Brain (organoid and tissue), 16 donors: ENCODE measurements at places on chromosomes 4 and X.

DNA sequence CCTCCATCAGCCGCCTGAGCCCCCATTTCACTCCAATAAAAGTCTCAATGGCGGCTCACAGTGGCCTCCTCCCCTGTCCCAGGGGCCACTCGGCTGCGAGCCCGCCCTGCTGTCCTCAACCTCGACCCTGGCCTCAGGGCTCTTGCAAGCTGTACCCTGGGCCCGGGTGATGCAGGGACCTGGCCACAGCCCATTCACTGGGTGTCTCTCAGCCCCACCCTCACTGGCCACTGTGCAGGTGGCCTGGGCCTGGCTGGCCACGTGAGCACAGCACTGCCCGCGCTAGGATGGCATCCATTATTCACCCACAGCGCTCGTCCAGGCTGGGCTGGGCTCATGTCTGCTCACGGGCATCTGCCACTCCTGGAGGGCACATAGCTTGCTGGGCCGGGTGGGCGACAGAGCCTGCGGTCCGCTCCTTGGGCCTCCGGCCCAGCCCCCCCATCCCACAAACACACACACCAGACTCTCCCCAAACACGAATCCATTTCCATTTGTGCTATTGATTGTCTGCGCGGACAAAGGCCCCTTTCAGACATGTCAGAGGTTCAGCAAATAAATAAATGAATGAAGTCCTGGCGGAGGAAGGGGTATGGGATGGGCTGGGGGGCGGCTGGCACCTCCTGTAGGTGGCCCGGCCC, 16.5 kb upstream of the FGFR3 start:
- peak; percentile 40 for DNase-seq

- no peak for DNase-seq
These were observed 24.7 kb upstream of the FRYL start for GRCh38 chr4:48804584-48805301.

GRCh38 chr4:185749858-185750257, 62.1 kb downstream of the SORBS2 start:
- DNase-seq = no peak

- no peak for DNase-seq
These were observed 206.3 kb downstream of the CBR4 start for GRCh38 chr4:168803732-168804131.

DNA sequence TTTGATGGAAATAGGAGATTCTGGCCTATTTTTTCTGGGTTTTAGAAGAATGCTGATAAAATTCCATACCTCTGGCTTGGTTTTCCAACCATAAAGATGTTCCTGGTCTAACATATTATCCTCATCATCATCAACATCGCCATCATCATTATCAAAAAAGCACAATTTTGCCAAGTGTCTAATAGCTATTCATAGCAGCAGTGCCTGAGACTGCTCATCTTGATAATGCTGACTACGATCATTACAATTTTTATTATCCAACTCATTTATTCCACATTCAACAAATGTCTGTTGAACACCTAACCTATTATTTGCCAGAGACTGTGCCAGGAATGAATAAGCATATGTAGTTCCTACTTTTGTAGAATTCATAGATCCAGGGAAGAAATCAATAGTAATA, 303.5 kb upstream of the GATB start:
- DNase-seq = no peak

DNA sequence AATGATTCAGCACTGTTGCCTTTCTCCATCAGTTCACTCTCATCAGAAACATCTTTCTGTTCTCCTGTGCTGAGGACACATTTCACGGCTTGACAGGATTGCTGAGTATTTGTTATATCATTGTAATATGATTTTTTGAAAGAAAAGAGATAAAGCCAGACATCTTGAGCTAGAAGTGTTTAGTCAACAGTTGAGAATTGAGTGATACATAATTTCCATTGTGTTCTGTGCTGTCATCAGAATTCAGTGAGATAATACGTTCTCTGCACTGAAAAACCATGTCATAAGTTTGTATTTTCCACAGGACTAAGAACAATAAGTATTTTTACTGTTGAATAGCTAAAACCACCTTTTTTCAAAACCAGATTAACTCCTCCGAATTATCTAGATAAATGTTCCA, 50.2 kb upstream of the GPRIN3 start:
- no peak for DNase-seq

GRCh38 chr4:177879851-177880250, 437.6 kb upstream of the AGA start:
- no peak for DNase-seq

GRCh38 chrX:80174925-80175574, 160.5 kb downstream of the TBX22 start:
- no peak for DNase-seq

DNA sequence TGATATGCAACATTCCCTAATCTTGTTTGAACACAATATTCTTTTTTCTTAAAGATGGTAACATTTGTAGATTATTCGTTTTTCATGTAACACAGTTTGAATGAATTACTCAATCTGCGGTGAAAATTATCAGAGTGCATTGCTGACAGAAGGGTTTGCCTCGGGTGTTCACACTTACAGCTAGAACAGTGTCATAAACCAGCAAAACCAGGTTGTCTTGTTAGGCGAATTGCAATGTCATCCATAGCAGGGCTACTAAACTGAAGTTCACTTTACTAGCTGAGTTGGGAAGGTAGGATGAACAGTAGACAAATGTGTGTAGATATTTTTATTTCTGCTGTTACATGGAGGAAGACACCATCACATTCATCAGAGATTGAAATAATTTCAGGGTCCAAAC, 98.9 kb downstream of the SLC39A8 start:
- no peak for DNase-seq

DNA sequence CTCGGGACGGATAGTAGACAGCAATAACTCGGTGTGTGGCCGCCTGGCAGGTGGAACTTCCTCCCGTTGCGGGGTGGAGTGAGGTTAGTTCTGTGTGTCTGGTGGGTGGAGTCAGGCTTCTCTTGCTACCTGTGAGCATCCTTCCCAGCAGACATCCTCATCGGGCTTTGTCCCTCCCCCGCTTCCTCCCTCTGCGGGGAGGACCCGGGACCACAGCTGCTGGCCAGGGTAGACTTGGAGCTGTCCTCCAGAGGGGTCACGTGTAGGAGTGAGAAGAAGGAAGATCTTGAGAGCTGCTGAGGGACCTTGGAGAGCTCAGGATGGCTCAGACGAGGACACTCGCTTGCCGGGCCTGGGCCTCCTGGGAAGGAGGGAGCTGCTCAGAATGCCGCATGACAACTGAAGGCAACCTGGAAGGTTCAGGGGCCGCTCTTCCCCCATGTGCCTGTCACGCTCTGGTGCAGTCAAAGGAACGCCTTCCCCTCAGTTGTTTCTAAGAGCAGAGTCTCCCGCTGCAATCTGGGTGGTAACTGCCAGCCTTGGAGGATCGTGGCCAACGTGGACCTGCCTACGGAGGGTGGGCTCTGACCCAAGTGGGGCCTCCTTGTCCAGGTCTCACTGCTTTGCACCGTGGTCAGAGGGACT, 5.7 kb upstream of the MSANTD1 start:
- no peak for DNase-seq

- DNase-seq = no peak
These were observed 48.0 kb upstream of the HDAC8 start for GRCh38 chrX:72620550-72621145.

GRCh38 chrX:39576041-39576872, 521.5 kb downstream of the BCOR start:
- peak; percentile 81 for DNase-seq

DNA sequence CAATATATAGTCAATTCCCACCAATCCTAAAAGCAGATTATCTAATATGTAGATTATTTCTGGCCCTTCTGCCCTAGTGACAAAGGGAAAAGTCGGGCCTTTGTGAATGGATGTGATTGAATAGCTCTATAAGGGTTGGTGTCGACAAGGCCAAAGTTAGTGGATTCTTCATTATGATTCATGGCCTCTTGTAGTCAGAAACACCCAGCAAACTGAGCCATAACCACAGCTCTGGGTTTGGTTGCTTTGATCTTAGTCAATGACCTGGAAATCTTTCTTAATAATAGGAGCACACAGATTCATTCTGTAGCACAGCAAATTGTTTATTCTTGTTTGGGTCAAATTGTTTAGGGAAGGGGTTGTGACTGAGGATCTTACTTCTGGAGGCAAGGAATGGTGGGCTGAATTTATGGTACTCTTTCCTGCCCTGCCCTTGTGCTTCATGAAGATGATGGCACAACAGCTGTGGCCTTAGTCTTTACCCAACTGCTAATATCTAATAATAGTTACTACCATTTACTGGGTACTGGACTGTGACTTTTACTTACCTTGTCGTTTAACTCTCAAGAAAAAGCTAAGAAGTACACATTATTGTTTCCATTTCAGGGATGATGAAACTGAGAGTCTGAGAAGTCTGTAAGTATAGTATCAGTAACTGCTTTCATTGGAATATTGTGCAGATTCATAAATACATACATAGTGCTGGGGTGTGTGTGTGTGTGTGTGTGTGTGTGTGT, 74.0 kb downstream of the AFF2 start:
- no peak for DNase-seq

DNA sequence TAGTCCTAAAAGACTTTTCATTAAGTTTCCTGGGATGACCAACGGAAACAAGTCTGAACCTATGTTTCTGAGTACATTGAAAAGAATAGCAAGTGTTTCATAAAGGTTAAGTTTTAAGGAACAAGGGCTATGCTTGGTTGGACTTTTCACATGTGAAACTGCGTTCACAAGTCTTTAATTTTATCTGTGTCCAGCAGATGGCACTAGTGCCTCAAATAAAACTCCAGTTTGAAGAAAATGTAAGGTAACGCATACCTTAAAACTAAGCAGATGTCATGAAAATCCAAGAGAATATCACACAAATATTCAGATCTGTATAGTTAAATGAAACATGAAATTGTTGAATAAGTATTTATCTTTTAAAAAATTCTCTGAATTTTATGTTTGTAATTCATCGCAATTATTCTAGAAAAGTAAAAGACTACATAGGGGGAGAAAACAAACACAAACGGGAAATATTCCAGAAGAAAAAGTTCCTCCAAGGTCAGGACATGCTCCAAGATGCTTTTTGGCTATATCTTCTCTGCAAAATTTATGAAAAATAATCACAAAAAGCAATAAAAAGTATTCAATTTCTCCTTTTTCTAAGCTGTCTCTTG, 89.6 kb upstream of the MAD2L1 start:
- peak; percentile 91 for DNase-seq

DNA sequence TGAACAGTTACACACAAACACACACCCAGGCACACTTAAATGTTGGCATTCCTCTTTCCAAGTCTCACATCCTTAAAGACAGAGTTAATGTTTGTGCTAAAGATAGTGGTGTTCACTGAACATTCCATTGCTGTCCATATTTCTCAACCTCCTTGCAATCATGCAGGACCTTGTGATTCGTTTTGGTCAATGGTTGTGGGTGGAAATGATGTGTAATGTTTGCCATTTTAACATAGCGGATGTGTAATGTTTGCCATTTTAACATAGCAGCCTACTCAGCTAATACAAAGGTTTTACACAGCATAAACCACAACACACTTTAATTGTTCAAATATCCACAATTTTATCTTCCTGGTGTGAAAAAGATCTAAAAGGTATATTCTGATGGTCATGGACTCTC, 93.9 kb downstream of the CEP44 start:
- no peak for DNase-seq

GRCh38 chr4:104394406-104395167, 100.1 kb downstream of the CXXC4 start:
- peak; percentile 80 for DNase-seq

GRCh38 chr4:23097251-23097650, 404.5 kb downstream of the GBA3 start:
- no peak for DNase-seq

- DNase-seq = peak; percentile 80
These were observed 348.5 kb downstream of the MID1IP1 start for GRCh38 chrX:39149761-39150160.

GRCh38 chr4:10108818-10109783, 7.5 kb downstream of the WDR1 start:
- DNase-seq = no peak

- peak; percentile 11 for DNase-seq
These were observed 334.5 kb downstream of the PACRGL start for GRCh38 chr4:21034728-21035127.

- no peak for DNase-seq
These were observed 57.6 kb downstream of the SHISA3 start for GRCh38 chr4:42454755-42455420.

DNA sequence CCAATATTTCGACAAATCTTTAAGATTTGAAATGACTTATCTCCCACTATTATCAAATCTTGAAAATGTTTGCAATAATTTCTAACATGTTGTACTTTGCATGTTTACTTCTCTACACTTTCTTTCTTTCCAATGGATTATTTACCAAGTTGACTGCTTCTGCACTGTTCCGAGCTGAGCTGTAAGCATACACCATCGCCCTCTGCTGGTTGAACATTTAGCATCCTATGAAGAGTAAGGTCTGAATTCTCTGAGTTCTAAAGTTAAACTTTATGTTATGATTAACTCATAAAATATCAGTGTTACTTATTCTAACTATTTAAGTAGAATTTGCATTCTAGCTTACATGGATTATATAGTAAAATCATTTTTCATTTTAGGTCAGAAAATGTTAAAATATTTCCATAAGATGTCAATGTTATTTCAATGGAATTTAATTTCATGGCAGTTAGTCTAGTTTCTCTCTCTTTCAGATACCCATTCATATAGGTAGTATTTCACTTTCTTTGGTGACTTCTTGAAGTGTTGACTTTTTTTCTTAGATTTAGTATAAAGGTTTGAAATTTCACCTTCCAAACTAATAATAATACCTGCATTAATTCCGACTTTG, 137.4 kb downstream of the DKK2 start:
- peak; percentile 43 for DNase-seq

GRCh38 chr4:141565379-141566089, 70.8 kb upstream of the IL15 start:
- DNase-seq = no peak
